Natural killer cell (primary cell): ENCODE measurements at places on chromosomes 2 and 18.

GRCh38 chr18:59743566-59743965 is 46.3 kb upstream of the CCBE1 start:
- H3K27me3 ChIP-seq, result no peaks in the 10 kb centered on the region
- H3K4me1 ChIP-seq, result no peaks in the 10 kb centered on the region
- no peak overlapping the region for H3K4me3 ChIP-seq
- H3K36me3 ChIP-seq, result no peaks in the 10 kb centered on the region

- peaks cover 6% of the 10 kb centered on the region for H3K36me3 ChIP-seq
- no peaks in the 10 kb centered on the region for H3K27me3 ChIP-seq
- H3K4me1 ChIP-seq, result no peaks in the 10 kb centered on the region
- no peak overlapping the region for H3K4me3 ChIP-seq
- no peak for DNase-seq
- no peak overlapping the region for H3K27ac ChIP-seq
These were observed 45.1 kb downstream of the TRAK2 start for GRCh38 chr2:201406077-201406662.

DNA sequence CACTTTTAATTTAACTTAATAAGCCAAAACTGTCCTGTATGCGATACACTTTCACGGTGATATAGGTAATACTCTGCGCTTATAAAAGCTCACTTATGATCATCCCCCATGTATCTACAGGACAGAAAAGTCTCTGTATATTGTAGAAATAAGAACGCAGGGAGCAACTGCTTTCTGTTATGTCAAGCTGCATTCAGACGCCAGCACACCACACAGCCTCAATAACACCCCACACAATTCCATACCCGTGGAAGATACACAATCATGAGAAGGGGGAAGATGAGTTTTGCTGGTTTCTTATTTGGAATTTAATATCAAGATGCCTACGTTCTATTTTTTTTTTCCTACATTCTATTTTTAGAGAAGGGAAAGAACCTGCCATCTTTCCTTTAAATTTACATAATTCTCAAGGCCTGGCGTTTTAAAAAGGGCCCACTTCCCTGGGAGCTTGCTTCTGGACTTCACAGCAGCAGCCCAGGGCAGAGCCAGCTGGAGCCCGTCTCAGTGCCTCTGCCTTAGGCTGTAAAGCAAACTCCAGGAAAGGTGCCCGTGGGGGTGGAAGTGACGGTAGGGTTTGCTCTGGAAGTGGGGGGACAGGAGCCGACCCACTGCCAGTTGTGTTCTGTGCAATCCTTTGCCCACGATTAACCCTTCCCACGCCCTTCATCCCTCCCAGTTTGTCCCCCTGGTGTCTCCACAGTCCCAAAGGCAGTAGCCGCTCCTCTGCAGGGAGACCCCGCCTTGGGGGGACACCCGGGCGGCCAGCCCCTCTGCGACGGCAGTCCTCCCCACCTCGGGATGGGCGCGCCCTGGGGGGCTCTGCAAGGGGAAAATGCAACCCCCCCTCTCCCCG is 5.3 kb downstream of the PTGR3 start:
- peaks cover 13% of the 10 kb centered on the region for H3K36me3 ChIP-seq
- peaks cover 3% of the 10 kb centered on the region for H3K27me3 ChIP-seq
- no peak overlapping the region for H3K27ac ChIP-seq
- H3K4me3 ChIP-seq, result no peak overlapping the region

DNA sequence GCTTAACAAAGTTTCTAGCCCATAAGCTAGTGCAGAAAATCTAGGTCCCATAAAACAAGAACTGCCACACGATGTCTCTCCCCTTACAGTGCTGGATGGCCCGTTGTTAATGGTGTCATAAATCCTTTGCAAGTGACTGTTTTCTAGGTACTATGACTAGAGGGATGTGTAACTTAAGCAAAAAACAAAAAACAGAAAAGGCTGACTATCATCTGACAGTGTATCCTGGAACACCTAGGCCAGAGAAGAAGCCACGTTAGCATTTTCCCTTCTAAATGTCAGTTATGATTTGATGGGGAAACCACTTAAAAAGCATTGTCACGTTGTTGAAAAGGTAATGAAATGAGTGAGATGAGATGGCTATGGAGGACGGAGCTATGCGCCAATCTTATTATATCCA is 2.4 kb downstream of the CASP8 start:
- peaks cover 9% of the 10 kb centered on the region for H3K36me3 ChIP-seq
- H3K27ac ChIP-seq, result peak overlapping the region; percentile 66
- H3K4me1 ChIP-seq, result peaks cover 65% of the 10 kb centered on the region
- H3K27me3 ChIP-seq, result no peaks in the 10 kb centered on the region
- H3K4me3 ChIP-seq, result peak overlapping the region; percentile 20

DNA sequence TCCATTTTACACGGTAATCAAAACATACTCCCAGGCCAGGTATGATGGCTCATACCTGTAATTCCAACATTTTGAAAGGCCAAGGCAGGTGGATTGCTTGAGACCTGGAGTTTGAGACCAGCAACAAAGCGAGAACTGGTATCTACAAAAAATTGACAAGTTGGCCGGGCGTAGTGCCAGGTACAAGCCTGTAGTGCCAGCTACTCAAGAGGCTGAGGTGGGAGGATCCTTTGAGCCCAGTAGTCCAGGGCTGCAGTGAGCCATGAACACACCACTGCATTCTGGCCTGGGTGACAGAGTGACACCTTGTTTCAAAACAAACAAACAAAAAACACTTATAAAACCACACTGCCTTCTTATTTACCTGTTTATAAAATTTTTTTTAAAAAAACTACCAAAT is 80.8 kb downstream of the GAREM1 start:
- no peak overlapping the region for H3K4me3 ChIP-seq
- H3K27me3 ChIP-seq, result no peaks in the 10 kb centered on the region

DNA sequence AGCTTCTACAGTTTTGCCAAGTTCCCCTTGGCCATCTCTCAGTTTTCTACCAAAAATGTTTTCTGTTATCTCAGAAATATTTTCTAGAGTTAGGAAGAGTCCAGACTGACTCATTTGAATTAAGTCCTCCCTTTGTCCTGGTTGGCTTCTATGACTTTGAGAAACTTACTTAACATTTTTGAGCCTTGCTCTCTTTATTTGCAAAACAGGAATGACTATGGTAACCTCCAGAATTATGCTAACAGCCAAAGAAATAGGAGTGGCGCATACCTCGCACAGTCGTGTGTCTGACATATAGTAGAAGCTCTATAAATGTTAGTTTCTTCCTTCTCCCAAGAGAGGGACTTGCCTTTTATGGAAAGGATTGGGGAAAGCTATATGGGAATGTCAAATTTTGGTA is 841.1 kb downstream of the TSN start:
- no peak overlapping the region for H3K27ac ChIP-seq
- no peak overlapping the region for H3K4me3 ChIP-seq
- no peaks in the 10 kb centered on the region for H3K36me3 ChIP-seq
- H3K4me1 ChIP-seq, result no peaks in the 10 kb centered on the region

DNA sequence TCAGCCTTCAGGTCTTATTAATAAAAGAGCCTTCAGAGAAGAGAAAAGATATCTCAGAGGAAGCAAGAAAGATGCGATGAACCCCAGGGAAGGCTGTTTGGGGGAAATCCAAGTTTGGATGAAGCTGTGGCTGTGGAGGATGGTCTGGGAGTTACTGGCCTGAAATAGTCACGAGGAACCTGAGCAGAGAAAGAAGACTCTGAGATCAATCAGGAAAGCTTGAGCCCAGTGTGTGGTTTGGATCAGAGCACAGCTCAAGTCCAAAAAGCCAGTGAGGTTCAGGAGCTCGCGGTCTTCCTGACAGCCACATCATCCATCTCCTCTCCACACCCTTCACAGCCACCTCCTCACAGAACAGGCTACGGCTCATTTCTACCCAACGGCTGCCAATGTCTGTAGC is 87.4 kb upstream of the SERPINE2 start:
- no peak overlapping the region for H3K27ac ChIP-seq
- H3K36me3 ChIP-seq, result no peaks in the 10 kb centered on the region
- H3K4me3 ChIP-seq, result no peak overlapping the region
- no peak for DNase-seq
- H3K27me3 ChIP-seq, result no peaks in the 10 kb centered on the region

DNA sequence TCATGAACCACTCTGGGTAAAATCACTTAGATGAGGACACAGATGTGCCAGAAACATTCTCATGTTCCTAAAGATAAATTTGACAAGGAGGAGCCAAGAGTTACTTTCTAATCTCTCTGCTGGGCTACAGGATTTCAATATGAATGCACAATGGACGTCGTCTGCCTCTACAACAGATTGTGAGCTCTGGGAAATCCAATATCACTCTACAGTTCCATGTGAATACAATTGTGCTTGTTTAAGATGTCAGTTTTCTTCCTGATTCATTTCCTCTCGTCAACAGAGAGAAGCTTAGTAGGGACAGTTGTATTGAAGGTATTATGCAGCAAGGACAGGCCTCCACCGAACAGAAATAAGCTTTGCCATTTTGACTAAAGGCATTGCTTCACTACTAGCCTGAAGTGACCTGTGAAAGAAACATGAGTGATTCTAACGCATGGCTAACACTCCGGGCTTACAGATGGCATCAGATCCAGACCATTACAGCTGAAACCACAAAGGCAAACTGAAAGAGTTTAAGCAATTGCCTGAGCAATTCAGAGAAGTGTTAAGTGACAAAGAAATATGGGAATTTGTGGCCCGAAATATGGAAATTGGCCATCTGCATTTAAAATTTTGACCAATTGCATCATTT is 1591.5 kb downstream of the LRP1B start:
- no peaks in the 10 kb centered on the region for H3K4me1 ChIP-seq
- DNase-seq, result no peak
- no peak overlapping the region for H3K27ac ChIP-seq
- no peaks in the 10 kb centered on the region for H3K36me3 ChIP-seq
- H3K4me3 ChIP-seq, result no peak overlapping the region

DNA sequence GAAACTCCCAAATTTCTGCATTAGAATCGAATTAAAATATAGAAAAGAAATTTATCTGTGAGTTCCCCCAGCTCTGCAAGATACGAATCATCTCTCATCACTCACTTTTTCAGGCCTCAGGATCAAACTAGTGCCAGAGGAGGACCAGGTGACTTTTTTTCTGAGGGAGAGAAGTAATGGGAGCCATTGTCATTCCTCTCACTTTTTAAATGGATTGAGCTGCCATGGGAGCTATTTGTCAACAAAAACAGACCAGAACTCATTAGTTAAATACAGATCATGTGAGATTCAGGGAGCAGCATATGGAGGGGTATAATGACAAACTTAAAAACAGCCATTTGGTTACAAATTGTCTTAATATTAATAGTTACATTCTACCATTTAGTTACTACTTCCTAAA is 594.4 kb downstream of the DPP10 start:
- H3K36me3 ChIP-seq, result no peaks in the 10 kb centered on the region
- H3K27ac ChIP-seq, result no peak overlapping the region
- no peaks in the 10 kb centered on the region for H3K4me1 ChIP-seq
- no peak overlapping the region for H3K4me3 ChIP-seq
- H3K27me3 ChIP-seq, result no peaks in the 10 kb centered on the region
- no peak for DNase-seq

DNA sequence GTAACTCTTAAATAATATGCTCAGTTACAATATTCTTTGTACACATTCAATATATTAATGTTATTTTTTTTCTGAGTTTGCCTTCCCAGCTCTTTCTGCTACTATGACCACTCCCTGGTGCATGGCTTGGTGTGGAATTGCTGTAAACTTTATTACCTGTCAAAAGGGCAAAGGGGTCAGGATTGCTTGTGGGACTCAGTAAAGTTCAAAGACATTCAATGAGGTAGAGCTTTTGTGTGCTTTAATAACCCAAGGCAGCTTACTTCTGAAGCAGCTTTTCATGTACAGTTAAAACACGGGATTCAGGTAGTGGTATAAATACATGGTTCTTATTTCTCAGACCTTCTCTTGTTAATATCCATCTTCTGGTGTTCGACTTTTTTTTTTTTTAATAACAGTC is 132.8 kb downstream of the MEIS1 start:
- no peaks in the 10 kb centered on the region for H3K27me3 ChIP-seq
- no peaks in the 10 kb centered on the region for H3K4me1 ChIP-seq
- no peak for DNase-seq
- no peak overlapping the region for H3K27ac ChIP-seq
- no peaks in the 10 kb centered on the region for H3K36me3 ChIP-seq

DNA sequence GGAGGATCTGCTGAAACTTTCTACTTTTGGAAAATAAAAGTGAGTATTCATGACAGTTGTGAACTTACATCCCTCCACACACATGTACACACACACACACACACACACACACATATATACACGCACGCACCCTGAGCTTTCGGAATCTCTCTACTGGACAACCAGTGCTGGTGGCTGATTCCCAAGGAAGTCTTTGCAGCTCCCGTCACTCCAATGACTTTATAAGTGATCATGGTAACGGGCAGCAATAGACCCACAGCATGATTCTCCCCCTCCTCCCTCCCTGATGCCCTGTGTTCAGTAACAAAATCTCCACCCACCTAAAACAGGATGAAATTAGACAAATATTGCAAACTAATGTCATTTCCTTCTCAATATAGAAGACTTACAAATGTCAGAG is 364.9 kb downstream of the IRS1 start:
- no peak overlapping the region for H3K27ac ChIP-seq
- no peak overlapping the region for H3K4me3 ChIP-seq
- H3K27me3 ChIP-seq, result no peaks in the 10 kb centered on the region
- no peaks in the 10 kb centered on the region for H3K4me1 ChIP-seq
- no peak for DNase-seq

DNA sequence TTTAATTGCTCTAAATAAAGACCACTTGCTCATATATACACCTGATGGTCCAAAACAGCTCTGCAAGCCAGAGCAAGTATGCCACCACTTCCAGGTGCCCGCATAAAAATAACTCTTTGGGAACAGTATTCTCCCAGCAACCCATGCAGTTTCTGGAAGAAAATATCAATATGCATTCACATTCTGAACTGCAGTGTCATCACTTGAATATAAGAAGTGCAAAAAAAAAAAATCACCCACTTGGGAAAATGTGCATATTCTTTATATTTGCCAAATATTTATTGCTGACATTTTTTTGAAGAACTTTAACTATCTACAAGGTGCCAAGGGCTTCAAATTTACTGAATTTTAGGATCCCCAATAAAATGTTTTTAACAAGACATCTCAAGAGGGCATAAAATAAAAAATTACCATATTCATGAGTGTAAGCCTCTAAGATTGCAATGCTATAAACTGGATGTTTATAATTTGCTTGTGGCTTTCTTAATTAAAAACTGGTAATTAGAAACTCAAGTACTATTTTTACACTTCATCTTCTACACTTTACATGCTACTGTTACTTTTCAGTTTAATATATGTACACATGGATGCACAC is 360.6 kb upstream of the HNRNPA3 start:
- no peak for DNase-seq
- no peaks in the 10 kb centered on the region for H3K36me3 ChIP-seq
- H3K27ac ChIP-seq, result no peak overlapping the region
- H3K4me3 ChIP-seq, result no peak overlapping the region
- peaks cover 21% of the 10 kb centered on the region for H3K4me1 ChIP-seq

- no peaks in the 10 kb centered on the region for H3K4me1 ChIP-seq
- no peaks in the 10 kb centered on the region for H3K36me3 ChIP-seq
- DNase-seq, result no peak
- H3K27me3 ChIP-seq, result no peaks in the 10 kb centered on the region
- no peak overlapping the region for H3K27ac ChIP-seq
- H3K4me3 ChIP-seq, result no peak overlapping the region
These were observed 19.0 kb upstream of the NPAS2 start for GRCh38 chr2:100800915-100801314.

GRCh38 chr2:673615-674320 is 3.4 kb downstream of the TMEM18 start:
- H3K36me3 ChIP-seq, result peaks cover 30% of the 10 kb centered on the region
- H3K4me1 ChIP-seq, result peaks cover 16% of the 10 kb centered on the region
- no peak overlapping the region for H3K4me3 ChIP-seq
- no peak overlapping the region for H3K27ac ChIP-seq
- H3K27me3 ChIP-seq, result no peaks in the 10 kb centered on the region
- DNase-seq, result no peak
